Fibroblast of upper back skin (primary cell): ENCODE measurements at places on chromosomes 4 and X.

DNA sequence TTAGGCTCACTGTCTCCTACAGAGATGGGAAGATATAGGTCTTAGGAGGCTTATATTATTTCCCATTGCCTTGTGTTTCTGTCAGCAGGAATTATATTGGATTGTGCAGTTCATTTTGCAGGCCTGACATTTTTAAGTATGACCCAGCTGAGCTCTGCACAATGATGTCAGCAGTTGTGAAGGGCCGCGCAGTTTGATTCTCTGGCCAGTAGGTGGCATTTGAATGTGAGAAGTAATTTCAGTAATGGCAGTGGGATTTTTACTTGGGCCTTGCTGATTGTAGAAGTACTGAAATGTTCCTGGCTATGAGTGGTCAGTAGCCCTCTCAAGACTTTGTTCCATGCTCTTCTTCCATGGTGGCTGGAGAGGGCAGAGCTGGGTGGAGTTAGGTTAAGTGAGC, 247.2 kb upstream of the MTMR8 start:
- no peak for DNase-seq

- DNase-seq = no peak
These were observed 4.2 kb upstream of the ZXDB start for GRCh38 chrX:57587607-57588006.

DNA sequence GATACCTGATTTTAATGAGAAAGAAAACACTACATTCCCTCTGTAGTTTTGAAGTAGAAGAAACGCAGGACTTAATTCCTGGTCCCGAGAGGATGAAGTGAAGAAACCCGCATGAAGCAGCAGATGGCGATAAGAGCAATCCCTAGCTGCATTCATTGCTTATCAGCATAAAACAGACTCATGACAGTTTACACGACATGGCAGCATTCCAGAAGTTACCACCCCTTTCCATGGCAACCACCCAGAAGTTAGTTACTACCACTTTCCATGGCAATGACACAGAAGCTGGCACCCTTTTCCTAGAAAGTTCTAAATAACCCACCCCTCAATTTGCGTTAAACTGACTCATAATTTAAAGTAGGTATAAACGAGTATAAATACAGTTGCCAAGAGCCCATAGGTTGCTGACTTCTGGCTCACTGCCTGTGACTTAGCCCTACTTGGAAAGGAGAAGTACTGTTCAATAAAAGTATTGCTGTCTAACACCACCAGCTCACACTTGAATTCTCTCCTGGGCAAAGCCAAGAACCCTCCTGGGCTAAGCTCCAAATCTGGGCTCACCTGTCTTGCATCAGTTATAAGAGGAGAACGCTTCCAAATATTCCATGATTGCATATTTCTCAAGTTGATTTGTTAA, 5.5 kb upstream of the XAGE2 start:
- no peak for DNase-seq

- no peak for DNase-seq
These were observed 20.5 kb upstream of the TSR2 start for GRCh38 chrX:54419559-54420302.

DNA sequence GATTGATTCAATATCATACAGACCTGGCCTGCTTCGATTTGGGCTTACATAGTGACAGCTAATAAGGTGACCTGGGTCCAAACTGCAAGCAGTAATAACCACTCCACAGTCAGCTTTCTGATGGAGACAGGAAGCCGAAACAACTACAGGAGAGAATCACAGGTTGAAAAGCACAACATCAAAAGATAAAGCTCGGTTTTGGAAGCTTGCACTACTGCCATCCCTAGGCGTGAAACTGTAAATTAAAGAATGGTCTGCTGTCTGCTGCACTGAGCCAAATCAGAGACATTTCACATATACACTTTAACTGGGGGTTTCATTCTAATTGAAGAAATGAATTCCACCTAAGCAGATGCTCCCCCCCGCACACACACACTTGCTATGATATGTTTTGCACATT, 116.3 kb downstream of the DHX15 start:
- DNase-seq = no peak

- peak; percentile 27 for DNase-seq
These were observed 532.2 kb upstream of the AGA start for GRCh38 chr4:177974461-177974860.

DNA sequence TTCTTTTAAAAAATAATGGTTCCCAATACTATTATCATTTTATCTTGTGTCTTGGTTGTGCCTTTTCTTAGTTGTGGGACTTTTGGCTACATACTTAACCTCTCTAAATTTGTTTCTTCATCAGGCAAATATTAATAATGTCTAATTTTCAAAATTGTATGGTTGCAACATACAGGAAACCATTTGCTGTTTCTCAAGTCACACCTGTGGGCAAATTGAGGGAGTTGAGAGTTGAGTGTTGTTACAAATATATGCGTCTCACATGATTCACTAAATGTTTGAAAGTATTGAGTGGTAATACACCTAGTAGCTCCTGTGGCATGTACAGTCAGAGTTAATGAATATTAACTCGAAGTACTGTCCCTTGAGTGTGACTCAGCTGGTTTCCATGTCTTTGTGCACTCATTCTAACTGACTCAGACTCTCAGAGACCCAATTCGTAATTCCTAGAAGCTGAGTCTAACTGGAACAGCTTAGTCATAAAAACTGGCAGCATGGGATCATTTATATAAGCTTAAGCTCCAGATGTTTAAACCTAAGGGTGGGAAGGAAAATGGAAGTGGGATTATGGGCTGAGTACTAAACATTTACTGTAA, 802.4 kb downstream of the TRIML1 start:
- DNase-seq = peak; percentile 99

- DNase-seq = peak; percentile 61
These were observed 158.0 kb downstream of the KCNIP4 start for GRCh38 chr4:21790438-21791029.

GRCh38 chrX:109782994-109783700, 50.1 kb upstream of the ACSL4 start:
- no peak for DNase-seq

GRCh38 chrX:144379156-144379555, 495.3 kb downstream of the UBE2NL start:
- no peak for DNase-seq

DNA sequence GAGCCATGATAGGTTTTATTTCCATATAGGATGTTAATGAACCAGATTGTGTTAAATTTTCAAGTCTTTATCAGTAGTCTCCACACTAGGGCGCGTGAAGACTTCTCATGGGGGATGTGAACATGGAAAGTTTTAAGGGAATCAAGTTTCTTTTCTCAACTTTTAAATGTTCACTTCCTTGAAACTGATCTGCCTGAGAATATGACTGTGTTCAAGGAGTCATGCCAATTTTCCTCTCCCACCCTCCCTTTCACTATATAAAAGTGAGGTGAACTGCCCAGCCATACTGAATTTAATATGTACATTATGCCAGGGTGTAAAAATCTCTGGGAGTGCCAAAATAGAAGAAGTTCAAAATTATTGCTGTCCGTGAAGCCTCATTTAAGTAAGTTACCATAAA, 30.4 kb upstream of the HPGDS start:
- no peak for DNase-seq

DNA sequence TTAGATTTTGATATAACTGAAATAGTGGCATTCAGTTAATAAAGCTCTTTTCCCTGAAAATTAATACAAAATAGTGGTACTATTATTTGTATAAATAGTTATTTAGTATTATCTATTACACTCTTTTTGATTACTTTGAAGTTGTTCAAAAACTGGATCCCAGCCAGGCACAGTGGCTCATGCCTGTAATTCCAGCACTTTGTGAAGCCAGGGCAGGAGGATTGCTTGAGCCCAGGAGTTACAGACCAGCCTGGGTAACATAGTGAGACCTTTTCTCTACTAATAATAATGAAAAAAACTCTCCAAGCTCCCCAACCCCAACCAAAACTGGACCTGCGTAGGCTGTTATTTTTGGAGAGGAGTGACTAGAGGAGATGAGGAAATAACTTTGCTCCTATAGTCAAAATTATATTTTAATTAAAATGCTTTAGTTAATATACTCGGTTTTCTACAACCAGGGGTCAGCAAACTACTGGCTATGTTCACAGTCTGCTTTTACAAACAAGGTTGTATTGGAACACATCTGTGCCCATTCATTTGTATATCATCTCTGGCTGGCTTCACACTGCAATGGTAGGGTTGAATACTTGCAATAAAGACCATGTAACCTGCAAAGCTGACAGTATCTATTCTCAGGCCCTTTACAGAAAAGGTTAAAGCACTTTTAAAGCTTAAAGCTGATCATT, 27.6 kb downstream of the GUCY1A1 start:
- no peak for DNase-seq

DNA sequence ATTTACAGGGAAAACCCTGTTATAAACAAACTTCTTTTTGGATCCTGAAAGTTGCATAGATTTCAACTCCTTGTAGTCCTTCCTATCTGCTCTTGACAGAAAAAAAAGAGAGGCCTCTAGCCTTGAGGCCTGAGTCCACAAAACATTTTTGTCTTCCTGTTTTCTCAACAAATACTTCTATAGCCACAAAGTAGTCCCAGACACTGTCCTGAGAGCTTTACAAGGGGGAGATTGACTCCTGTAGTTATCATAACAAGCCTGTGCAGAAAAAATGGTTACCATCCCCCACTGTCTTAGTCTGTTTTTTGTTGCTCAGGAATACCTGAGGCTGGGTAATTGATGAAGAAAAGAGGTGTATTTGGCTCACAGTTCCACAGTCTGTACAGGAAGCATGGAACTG, 35.2 kb downstream of the PCDH7 start:
- peak; percentile 51 for DNase-seq

- peak; percentile 51 for DNase-seq
These were observed 137.6 kb downstream of the EGF start for GRCh38 chr4:110049951-110050925.

GRCh38 chr4:74394476-74395136, 29.7 kb downstream of the EREG start:
- DNase-seq = peak; percentile 49

DNA sequence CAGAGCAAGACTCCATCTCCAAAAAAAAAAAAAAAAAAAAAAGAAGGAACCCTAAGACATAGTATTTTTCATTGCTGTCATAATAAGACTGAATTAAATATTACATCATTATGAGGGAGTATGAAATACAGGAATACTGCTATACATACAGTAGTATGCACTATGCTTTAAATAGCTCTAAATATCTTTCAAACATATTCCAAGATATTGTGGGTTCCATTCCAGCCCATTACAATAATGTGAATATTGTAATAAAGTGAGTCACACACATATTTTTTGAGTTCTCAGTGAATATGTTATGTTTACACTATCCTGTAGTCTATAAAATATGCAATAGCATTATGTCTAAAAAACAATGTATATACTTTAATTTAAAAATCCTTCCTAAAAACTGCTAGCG, 64.8 kb downstream of the GPM6A start:
- DNase-seq = no peak

DNA sequence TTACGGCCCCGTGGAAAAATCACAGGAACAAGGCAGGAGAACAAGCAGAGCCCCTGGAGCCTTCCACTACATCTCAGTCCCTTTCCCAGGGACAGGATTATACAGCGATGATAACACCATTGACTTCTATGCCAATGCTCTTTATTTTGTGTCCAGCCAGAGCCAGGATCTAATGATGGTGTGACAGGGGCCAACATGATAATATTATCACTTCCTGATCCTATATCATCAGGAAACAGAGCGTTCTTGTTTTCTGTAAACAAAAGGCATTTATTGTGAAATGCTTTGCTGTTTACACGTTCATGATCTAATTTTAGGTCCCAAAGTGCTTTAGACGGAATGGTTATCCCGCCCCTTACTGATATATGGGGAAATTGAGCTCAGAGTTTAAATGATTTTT, 12.8 kb downstream of the TMPRSS11E start:
- DNase-seq = no peak
